Fibroblast of skin of abdomen (primary cell): ENCODE measurements at places on chromosomes 3 and 15.

DNA sequence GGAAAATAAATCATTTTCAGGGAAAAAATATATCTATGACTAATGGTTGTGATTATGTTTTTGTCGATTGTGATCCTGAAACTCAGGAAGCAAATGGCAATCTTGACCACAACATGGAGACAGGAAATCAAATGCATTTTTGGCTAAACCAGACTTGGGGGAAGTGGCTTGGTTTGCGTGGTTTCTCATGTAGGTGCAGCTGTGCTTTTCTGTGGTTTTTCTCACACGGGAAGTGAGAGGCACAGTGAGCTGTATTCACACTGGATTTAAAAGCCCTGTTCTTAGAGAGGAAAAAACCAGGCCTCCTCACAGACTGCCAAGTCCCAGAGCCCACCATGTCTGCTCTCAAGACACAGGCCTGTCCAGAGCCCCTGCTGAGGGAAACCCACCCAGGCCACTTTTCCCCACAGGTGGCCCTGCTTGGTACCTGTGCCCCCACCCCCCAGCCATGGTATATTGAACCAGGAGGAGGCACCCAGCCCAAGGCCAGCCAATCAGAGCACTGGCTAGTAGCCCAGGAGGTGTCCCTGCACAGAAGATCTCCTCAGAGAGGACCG, 46.1 kb downstream of the BTD start:
- DNase-seq, result peak; percentile 98

GRCh38 chr3:134312873-134313846, 61.1 kb downstream of the AMOTL2 start:
- peak; percentile 80 for DNase-seq

DNA sequence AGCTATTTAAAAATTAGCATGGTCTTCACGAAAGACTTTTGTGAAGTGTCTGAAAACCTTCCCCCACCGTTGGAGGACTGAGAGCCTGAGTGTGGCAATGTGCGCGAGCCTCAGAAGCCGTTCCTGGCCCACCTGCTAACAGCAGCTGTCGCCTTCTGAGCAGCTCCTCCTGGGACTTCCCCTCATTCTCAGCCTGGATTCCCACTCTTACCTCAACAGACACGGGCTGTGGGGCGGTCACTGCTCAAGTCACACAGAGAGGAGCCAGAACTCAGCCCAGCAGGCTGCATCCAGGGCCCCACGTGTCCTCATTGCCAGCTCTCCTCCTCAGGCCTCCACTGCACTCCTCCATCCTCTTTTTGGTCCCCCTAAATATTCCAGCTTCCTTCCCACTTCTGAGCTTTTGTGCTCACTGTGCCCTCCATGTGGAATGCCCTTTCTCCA, 7.8 kb downstream of the DNASE1L3 start:
- DNase-seq, result no peak

GRCh38 chr15:37872661-37873060, 61.8 kb upstream of the TMCO5A start:
- DNase-seq, result no peak

GRCh38 chr15:46856839-46857502, 860.3 kb upstream of the SEMA6D start:
- DNase-seq, result peak; percentile 25

DNA sequence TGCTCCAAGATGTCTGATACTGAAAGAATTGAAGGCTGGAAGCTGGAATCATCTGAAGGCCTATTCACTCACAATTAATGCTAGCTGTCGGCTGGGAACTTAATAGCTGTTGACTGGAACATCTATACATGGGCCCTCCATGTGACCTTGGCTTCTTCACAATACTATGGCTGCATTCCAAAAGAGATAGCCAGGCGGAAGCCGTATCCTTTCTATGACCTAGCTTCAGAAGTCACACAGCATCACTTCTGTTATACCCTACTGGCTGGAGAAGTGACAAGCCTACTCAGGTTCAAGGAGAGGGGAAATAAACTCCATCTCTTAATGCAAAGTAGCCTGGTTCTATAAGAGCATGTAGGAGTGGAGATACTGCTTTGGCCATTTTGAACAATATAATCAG, 50.9 kb upstream of the SPRED1 start:
- DNase-seq, result no peak

DNA sequence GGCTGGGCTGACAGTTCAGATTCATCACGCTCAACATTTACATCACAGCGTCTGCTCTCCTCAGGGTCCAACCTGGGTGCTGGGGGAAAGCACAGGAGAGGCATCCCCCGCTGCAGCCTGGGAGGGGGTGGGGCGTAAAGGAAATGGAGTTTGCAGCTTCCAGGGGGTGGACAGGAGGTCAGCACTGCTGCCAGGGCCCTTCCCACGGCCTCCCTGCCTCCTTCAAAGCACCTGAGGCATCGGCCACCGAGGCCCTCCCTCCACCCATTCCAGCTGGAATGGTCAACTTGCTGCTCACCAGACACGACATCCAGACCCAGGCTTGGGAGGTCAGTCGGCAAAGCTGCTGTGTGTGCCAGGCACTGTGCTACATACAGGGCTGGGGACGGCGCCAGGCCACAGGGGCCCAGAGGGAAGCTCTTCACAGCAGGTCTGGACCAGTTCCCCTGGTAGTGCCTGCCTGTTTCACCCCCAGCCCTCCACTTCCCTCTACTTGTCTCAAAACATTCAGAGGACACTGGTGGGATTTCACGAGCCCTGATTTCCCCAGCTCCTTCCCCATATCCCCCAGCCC, 120.7 kb downstream of the ANP32A start:
- DNase-seq, result no peak

- no peak for DNase-seq
Observed at GRCh38 chr3:72335458-72336095, 512.7 kb downstream of the SHQ1 start.

GRCh38 chr3:123884993-123885392, 861 bp upstream of the MYLK start:
- DNase-seq, result no peak

DNA sequence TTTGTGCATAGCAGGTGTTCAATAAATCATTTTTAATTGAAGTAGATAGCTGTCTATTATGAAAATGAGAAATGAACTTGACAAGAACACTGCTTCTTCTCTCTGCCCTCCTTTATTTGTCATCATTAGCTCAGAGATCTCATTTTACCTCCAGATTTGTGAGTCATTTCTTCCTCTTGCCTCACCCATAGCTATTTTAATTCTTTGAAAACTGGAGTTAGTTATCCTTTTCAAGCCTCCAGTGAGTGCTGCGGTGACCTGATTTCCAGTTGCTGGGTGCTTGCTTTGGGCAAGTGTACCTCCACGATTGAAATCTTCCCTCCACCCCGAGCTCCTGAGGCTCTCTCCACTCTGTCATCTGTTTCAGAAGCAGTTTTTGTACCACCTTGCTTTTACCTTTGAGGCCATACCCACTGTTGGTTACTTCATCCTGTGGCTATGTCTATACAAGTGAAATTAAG, 114.6 kb downstream of the NFKBIZ start:
- peak; percentile 58 for DNase-seq

DNA sequence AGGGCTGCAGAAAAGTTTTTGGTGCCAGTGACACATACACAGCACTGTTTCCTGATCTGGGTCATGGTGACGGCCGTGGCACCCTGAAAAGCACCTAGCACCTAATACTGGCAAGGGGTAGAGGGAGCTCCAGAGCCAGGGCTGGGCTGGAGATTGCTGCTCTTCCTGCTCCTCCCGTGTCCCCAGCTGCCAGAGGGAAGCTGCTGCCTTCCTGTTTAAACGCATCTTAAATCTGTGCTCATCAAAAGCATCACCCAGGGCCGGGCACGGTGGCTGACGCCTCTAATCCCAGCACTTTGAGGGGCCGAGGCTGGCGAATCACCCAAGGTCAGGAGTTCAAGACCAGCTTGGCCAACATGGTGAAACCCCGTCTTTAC, 156.7 kb upstream of the MEF2A start:
- peak; percentile 60 for DNase-seq

- DNase-seq, result no peak
Observed at GRCh38 chr3:102113421-102114041, 264.2 kb downstream of the NFKBIZ start.

DNA sequence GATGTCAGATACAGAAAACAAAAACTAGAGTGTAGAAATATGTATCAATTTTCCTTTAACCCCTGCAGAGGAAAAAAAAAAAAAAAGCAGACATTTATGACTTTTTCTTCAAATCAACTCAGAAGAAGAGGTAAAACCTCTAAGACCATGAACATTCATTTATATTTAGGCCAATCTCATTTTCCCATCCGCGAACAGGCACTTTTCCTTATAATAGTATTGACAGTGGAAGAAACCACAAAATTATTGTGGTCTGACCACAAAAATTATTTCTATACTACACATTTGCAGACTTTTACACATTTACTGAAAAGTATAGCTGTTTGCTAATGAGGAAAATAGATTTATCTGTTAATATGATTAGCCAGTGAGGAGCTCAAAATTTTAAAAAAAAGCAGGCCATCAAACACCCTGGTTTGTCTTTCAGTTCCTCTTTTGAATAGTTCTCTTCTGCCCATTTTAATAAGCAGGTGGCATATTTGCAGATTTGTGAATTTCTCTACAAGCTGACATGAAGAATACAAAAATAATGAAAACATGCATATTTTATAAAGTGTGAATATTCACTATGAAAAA, 5.7 kb downstream of the OSBPL11 start:
- peak; percentile 49 for DNase-seq

DNA sequence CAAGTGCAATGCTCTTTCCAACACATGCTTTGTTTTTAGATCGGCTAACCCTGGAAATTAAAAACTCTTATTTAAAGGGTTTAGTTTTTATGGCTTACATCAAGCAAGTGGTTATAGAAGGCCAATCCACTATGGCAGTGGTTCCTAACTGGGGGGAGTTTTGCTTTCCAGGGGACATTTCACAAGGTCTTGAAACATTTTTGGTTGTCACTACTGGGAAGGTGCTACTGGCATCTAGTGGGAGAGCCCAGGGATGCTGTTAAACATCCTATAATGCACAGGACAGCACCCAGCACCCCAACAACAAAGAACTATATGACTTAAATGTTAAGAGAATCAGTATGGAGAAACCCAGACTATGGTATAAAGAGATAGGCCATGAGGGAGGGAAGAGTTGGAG, 439.0 kb downstream of the NTRK3 start:
- peak; percentile 11 for DNase-seq

DNA sequence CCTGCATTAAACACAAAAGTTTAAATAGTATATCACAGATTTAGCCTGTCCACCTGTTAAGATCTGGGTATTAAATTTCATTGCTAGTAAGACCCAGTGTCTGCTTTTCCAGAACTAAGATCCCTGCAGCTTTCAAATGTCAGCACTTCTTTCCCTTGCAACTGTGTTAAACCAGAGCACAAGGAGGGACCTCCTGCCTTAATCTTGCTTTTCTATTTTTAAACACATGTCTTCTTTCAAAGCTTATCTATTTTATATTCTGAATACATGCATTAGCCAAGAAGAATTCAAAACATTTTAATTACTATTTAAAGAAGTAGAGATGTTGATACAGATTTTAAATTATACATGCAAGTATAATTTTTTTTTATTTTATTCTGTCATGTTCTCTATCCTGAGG, 315.1 kb downstream of the ARPP21 start:
- DNase-seq, result no peak

GRCh38 chr3:193851428-193851847, 258.4 kb downstream of the OPA1 start:
- no peak for DNase-seq

GRCh38 chr3:46162975-46163555, 45.0 kb downstream of the CCR1 start:
- no peak for DNase-seq

DNA sequence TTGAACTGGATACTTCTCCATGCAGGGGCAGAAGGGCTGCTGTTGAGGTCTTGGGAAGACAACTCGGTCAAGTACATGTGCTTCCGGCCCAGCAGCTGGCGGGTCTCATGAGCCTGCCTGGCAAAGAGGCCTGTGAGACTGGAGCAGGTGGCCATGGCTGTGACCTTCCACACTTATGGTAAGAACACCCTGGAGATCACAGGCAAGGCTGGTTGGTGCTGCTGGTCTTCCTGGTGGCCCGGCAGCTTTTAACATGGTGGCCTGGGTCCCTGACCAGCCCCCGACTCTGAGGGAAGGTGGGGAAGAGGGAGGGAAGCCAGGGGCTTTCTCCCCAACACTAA, 15.4 kb downstream of the CHRD start:
- DNase-seq, result no peak

DNA sequence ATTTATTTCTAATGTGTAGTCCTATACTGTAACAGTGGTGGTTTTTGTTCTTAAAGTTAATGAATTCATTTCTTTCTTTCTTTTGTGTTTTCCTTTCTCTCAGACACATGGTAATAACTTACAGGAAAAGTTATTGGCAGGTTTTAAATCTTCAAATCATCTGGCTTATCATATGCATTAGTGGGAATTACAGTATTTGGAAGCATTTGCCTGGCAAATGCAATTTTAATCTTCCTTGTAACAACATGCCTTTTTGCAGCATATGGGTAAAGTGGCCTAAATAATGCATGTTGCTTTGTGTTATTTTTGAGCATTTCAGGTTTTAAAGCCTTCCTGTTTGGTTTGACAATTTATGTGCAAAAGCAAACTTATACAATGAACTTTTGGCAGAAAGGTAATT, 66.8 kb downstream of the GALK2 start:
- no peak for DNase-seq

- DNase-seq, result no peak
Observed at GRCh38 chr3:111939873-111940272, 39.0 kb upstream of the ABHD10 start.

DNA sequence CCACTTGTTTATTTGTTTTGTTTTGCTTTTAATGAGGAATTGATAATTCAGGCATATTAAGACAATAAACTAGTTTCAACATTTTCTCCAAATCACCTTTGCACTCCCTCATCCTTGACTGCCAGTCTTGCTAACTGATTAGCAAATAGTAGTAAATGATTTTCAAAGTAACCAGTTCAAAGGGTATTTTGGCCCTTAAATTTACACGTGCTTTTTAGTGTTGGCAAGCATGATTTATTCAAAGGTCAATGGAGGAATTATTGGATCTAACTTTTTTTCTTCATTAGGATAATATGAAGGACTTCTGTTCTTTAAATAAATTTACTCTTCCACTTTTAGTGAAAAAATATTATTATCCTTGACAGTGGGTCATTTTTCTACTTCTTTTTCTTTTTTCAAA, 53.8 kb downstream of the BCHE start:
- no peak for DNase-seq

DNA sequence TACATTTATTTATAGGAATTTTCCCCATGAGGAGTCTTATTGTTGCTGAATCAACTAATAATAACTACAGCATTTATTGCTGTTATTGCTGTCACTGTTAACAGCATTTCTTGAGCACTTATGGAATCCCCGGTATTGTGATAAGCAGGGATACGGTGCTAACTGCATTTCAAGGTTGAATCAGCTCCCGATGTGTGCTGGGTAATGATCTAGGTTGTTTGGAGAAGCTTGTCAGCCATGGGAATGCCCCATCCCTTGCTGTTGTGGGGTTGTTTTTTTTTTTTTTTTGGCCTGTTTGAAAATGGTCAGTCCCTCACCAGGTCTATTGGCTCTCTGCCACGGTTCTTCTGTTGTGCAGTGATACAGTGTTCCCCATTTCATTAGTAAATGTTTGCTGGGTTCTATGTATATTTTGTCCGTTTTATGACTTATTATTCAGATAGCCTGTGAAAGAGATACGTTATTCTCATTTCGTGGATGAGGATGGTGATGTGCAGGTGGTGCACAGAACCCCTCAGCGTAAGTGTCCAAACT, 48.5 kb downstream of the MED12L start:
- DNase-seq, result no peak
